Retinal pigment epithelial cell (primary cell): ENCODE measurements at places on chromosomes 13 and 19.

GRCh38 chr19:33416307-33417215 is 43.1 kb downstream of the CEBPG start:
- peak; percentile 25 for DNase-seq

DNA sequence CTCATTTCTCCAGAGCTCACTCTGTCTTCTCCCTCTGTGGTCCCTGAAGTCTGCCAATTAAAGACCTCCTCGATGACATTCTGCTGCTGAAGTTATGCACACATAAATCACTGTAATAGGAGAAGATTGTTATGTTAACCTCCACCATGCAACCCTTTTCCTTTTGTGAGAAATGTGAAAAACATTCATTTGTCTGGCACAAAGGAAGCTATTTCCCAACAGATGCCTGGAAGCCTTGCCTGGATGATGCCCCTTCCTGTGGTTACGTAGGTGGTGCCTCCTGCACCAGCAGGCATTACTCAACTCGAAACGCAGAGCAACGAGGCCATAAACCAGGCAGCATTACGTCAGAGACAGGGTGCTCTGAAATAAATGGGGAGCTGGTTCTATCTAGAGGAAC is 327.4 kb upstream of the ZNF507 start:
- DNase-seq, result peak; percentile 54

GRCh38 chr19:30719999-30720345 is 347.8 kb downstream of the ZNF536 start:
- no peak for DNase-seq

GRCh38 chr19:5526691-5527090 is 41.1 kb downstream of the TINCR start:
- DNase-seq, result no peak

DNA sequence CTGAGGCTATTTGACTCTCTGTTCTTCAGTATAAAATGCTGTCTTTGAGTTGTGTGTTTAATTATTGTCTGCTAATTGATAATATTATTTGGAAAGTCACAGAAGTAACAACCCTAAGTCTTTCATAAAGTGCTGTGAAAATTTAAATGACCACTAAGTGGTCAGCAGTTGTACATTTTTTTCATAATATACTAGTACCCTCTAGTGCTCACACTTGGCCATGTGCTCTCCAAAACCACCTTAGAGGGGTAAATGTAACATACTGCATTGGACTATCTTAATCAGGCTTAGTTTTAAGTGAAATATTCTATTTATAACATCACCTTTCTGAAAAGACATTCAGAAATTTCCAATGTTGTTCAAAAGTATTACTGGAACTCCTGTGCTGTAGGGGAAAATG is 745.3 kb downstream of the GPC5 start:
- no peak for DNase-seq

GRCh38 chr13:111610081-111610480 is 289.6 kb downstream of the TEX29 start:
- DNase-seq, result no peak

DNA sequence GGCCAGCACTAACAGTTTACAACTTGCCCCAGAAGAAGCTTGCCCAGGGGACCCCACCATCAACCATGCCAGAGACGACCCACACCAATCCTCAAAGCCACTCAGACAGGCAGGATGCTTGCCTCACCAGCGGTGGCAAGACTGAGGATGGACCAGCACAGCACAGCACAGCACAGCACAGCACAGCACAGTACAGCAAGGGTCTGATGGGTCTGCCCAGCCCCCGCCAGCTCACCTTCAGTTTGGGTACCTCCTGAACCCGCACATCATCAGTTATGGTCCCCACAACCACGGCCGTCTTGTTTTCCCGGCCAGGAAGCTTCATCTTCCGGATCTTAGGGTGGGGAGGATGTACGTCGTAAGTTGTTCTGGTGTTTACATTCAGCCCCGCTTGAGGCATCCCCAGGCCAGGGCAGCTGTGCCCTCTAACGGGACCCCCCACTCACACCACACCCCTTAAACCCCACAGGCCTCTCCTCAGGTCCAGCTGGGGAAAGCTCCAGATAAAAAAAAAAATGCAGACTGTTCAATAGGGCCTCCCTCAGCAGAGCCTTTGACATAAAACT is 1.7 kb upstream of the FAM83E start:
- DNase-seq, result no peak

DNA sequence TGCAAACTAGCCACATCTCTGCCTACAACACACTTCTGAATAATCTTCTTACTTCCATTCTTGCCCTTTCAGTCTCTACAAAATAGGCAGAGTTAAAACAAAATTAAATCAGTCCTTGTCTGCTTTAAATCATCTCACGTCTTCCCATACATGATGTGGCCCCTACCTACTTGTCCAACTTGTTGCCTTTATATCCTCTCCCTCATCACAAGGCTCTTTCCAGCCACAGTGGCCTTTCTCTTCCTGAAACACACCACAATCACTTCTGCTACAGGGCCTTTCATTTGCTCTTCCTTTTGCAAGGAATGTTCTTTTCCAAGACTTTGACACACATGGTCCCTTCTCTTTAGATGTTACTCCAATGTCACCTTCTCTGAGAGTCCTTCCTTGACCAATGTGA is 1.7 kb downstream of the RBM26 start:
- DNase-seq, result no peak

- no peak for DNase-seq
These were observed 70.9 kb upstream of the MCF2L start for GRCh38 chr13:112897956-112898620.

- no peak for DNase-seq
These were observed 349 bp downstream of the BCL2L12 start for GRCh38 chr19:49666120-49666444.

- DNase-seq, result no peak
These were observed 5.2 kb downstream of the TRIP10 start for GRCh38 chr19:6744381-6745301.

GRCh38 chr13:60165391-60166099 is 1.8 kb upstream of the DIAPH3 start:
- no peak for DNase-seq

DNA sequence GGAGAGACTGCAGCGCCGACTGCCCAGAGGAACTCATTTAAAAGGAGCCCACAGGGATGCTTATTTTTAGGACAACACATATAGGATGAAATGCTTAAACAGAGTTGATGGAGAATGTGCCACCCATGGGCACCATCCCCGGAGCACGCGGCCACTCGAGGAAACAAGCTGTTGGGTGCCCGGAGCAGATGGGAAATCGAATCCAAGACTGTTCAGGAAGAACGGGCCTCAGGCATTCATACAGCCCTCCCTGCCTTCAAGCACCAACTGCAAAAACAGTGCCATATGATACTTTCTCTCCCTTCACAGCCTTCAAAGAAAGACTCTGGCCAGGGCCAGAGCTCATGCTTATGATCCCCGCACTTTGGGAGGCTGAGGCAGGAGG is 40.2 kb downstream of the RAB20 start:
- DNase-seq, result no peak

DNA sequence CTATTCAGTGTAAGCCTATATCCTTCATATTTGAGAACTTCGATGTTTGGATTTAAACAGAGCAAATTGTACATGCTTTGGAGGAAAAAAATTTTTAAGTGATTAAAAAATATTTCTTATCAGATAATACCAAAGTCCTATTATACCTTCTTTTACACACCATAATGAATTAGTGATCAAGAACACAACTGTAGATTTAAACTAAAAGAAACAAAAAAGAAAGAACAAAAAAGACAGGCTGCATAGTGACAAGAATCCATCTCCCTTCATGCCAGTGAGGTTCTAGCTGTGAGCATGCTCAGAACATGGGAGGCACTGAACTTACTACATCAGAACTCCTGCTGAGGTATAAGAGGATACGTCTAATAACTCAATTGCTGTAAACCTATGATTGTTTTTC is at the start of gene RXFP2:
Gene RXFP2, plus strand, starts transcription at position 301 of the 400 bp plus-strand sequence. Its CDS starts 87 bp downstream, at position 388.
- DNase-seq, result no peak

- DNase-seq, result no peak
These were observed 3.4 kb upstream of the GRWD1 start for GRCh38 chr19:48442116-48443035.

- no peak for DNase-seq
These were observed 11.3 kb upstream of the ZBTB7A start for GRCh38 chr19:4077800-4078684.

DNA sequence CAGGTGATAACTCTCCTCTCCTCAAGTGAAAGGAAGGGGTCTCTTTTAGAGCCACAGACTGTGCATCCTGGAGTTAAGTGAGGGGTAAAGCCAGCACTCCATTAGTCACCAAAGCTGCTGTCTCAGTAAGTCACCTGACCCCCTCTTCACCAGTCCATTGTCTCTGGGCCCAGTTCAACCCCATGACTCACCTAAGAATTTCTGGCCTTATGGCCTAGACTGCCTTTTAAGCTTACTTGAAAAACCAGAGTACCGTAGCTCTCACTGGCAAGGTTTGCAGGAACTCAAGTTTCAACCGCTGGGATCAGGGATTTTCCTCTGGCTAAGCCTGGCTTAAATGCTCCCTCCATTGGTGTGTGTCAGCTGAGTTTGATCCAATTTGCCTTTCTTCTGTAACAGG is 23.4 kb upstream of the EID2 start:
- peak; percentile 58 for DNase-seq

DNA sequence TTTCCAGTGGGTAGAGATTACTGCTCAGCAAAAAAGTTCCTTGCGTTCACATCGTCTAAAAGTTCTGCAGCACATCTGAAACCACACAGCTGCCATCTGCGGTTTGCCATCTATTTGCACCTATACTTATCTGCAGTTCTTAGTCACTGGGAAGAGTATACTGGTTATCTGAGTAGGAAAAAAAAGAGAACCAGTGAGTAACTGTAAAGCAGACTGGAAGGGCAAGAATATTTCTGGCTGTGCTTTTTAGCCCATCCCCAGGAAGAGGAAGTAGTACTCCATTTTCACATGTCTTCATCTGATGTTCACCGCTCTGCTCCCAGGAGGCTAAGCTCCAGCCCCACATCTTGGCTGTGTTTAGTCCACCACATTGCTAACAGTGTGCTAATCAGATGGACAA is 35.6 kb downstream of the EFNB2 start:
- no peak for DNase-seq

GRCh38 chr19:14886032-14886431 is at the start of gene OR7A17:
OR7A17 (minus strand) TSS chr19:14886132; CDS start chr19:14881355, 4,777 bp downstream.
- DNase-seq, result no peak

DNA sequence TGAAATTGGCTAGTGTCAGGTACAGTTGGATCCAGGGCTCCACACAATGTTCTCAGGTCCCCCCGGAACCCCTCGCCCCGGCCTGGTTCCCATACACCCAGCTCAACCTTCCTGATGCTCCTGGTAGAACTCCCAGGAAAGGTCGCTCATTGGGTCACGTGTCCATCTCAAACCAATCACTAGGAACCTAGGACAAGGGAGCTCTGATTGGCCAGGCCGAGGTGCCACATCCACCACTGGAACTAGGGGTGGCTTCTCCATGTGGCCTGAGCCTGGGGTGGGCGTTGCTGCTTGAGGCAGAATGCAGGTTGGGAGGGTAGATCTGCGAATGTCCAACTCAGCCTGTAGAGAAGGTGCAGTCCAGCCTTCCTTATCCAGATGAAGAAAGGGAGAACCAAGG is 6.9 kb upstream of the MEF2B start:
- DNase-seq, result no peak

GRCh38 chr19:8044018-8044417 is 8.5 kb upstream of the CCL25 start:
- DNase-seq, result no peak

DNA sequence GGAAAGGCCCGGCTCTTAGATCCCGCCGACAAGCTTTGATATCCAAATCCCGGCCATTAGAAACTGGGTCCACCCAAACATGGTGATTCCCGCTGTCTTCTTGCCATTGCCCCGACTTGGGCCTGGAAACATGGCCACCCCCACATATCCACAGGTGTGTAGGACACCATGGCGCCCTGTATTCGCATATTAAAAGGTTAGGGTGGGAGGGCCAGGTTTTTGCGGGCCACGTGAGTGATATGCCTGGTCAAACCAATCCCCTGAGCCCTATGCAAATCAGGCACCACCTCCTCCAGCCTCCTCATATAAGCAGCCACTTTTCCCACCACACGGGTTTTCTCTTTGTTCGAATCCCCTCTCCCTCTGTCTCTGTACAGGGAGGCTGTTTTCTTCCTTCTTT is 766.4 kb downstream of the UQCRFS1 start:
- no peak for DNase-seq

DNA sequence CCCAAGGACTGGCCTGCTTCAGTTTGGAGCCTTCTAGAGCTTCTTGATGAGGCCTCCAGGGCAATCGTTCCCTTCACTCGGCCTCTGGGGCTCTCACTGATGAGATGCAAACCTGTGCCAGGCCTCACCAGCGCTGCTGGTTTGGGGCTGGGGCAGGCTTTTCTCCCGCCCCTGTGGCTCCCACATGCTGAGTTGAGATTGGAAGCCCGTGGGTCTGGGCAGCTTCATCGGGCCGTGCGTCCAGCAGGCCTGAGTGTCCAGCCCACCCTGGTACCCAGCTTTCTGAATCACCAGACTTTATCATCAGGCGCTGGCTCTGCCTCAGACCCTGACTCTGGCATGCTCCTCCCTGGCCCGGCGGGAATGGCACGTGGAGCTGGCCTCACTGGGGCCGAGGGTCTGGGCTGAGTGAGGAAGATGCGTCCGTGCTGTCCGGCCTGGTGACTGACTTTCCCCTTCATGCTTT is 4.3 kb downstream of the CALM3 start:
- DNase-seq, result no peak

DNA sequence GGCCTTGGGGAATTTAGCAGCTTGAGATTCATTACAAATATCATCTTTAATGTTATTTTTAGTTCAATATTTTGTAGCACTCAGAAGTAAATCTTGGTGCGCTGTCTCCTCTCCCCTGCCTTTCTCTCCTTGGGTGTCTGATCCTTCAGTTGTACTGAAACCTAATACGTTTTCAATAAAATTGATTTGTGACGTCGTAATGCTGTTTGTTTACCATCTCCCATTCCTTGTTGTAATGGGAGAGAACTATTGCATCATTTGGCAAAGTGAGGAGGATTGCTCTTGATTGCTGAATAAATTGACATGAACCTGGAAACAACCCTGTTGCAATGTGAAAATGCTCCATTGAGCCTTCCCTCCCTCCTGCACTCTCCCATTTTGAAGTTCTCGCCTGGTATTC is 43.2 kb upstream of the TSHZ3 start:
- DNase-seq, result no peak

- DNase-seq, result no peak
These were observed 31.0 kb downstream of the C2CD4C start for GRCh38 chr19:377801-378581.

DNA sequence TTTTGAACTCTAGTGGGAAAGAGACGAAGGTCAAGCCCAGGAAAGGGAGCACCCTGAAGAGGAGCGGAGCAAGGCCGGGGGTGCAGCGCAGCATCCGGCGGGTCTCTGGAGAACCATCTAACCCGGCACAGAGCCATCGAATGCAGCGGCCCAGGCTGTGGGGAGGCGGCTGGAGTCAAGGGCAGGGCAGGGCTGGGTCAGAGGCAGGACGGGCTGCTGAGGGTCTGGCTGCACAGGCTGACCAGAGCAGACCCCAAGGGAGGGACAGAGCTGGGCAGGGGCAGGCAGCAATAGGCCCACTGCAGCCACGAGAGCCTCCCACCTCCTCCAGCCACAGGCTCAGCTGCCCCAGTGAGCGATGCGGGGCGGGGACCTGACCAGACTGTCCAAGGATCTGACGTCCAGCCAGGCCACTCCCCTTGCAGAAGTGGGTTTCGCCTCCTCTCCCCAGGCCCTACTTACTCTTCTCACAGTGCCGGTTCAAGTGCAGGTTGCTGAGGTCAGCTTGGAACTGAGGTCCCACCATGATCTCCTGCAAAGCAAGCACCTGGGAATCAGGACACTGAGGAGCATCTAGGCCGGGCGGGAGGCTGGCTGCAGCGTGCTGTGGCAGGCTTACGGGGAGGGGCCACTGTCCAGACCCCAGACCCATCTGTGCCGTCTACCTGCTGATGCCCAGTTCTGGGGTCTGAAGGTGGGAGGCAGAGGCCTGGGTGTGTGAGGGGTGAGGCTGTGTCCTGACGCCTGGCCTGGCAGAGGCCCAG is 19.2 kb downstream of the MIER2 start:
- no peak for DNase-seq
